Activated naive CD4-positive, alpha-beta T cell treated with anti-CD3 and anti-CD28 coated beads for 36 hours (primary cell): ENCODE measurements at places on chromosomes 7 and 10.

GRCh38 chr10:70916241-70916640 lies 27.9 kb upstream of the PCBD1 start:
- DNase-seq = no peak

DNA sequence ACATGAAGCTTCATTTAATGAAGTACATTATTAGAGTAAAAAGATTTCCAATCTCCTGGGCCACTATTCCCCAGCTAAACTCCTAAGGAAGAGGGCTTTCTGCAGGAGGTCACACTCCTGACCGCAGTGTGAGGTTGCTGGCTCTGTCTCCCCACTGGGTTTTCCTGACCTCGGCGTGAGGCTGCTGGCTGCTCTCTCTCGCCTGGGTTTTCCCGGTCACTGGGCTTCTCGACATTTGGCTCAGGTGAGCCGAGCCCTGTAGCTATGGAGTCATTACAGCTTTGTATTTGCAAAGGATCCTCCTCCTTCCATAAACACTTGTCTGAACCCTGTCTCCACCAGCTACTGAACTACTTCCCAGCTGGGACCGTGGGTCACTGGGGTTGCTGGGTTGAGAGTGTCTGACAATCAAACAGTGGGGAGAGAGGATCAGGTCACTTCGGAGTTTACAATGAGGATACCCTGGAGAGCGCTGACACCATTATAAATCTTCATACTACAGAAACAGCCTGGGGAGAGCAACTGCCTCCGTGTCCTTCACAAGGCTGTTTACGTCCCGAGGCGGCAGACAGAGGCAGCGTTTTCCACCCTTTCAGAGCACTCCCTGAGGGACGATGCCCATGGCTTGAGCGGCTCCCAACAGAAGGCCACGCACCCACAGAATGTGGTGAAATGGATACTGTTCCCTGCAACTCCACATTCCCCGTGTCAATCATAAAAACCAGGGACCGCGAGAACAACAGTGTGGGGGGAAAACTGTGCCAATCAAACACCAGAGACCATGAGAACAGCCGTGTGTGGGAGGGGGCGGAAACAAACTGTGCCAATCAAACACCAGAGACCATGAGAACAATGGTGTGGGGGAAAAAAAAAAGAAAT lies 226.2 kb downstream of the ZMYND11 start:
- no peak for DNase-seq

GRCh38 chr7:8060241-8060640 lies 91.6 kb downstream of the GLCCI1 start:
- no peak for DNase-seq

DNA sequence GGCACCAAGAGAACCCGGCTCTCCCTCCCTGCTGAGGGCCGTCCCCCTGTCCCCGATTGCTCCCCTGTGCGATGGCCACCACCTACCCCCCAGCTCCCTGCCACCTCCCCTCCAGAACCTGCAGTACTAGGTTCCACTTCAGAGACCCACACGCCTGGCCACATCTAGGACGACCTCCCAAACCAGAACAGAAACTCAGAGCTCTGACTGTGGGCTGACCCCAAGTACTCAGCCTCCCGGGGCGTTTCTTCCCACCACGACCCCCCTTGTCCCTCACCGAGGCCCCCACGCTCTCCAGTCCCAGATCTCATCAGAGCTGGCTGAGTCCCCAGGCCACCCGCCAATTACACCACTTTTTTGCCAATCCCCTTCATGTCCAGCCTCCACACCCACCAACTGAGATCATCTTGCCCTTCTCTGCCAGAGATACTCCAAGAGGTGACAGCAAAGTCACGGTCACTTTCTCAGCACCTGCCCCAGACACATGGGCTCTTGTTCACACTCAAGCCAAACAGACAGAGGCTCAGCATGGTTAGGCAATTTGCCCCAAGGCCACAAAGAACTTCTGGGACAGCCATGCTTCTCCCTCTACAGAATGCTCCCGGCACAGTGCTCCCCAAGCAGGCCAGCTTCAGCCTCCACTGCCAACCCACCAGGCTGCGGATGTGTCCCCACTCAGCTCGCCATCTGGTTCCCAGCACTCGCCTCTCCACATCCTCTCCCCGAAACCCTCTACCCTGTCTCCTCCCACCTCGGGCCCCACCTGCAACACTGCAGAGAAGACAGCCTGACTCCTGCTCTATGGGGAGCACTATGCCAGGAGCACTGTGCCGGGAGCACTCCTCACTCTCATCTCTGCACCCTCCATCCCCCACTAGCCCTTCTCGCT lies 4.7 kb downstream of the TMEM120A start:
- DNase-seq = no peak

GRCh38 chr7:134388336-134389019 lies 70.4 kb downstream of the AKR1B1 start:
- no peak for DNase-seq

DNA sequence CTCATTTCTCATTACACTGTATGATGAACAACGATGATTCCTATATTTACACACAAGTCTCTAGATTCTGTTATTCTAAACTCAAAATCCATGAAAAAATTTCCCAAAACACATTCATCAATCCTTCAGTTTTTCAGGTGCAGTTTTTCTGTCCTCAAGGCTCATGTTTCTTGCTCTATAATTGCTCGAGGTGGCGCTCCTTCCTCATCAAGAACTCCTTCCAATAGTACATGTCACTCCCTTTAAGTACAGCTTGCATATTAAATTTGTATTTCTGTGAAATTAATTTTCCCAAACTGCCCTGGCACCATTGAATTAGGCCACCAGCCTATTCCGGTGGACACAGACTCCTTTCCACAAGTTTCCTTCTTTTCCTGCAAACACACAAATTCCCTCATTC lies 188.7 kb upstream of the MINDY3 start:
- DNase-seq = no peak

DNA sequence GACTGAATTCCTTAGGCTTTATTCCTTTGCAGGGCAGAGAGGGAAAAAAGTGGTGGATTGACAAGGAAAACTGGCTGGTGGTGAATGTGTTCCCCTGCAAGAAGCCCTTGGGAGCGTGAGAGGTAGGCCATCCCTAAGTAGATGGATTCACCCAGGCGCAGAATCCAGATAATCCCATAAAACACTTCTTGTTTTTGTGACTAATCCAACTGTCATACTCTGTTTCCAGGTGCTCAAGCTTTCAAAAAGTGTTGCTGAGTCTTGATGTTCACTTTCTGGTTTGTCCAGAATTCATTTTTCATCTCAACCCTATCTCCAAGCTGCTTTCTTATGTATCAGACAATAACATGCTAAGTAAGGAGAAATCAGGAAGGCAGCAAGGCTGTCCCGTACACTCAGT lies 250.8 kb upstream of the HABP2 start:
- no peak for DNase-seq

- no peak for DNase-seq
These were observed 65.7 kb upstream of the ASAH2 start for GRCh38 chr10:50316695-50317648.

- DNase-seq = no peak
These were observed 87.7 kb downstream of the SEM1 start for GRCh38 chr7:96621932-96622331.

DNA sequence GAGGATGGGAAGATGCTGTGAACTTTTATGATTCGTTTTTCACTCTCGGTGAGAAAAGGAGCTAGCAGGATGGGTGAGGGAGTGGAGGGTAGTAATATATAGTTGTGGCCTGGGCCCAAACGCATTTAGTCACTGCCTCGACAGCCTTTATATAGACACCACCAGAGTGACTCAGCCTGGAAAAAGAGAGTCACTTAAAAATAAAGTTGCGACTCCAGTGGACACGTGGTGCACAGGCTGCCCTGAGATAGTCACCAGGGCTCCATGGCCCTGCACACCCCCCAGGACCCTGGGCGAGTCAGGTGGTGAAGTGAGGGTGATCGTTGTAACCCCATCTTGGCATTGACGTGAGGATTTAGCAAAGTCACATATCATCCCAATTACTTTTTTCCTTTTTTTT lies 106.7 kb downstream of the CUX1 start:
- no peak for DNase-seq

DNA sequence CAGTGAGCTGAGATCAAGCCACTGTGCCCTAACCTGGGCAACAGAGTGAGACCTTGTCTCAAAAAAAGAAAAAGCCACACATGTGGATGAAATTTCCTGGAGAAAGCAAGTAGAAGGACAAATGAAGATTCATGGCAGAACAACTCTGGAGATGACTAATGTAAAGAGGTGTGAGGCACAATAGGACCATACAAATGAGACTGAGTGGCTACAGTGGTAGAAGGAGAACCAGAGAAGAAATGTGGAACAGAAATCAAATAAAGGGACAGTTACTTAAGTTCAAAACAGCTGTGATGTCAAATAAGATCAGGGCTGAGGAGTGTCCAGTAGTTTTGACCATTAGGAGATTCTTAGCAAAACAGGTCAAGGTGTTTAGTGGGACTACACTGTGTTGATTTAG lies 130.9 kb upstream of the CDK6 start:
- DNase-seq = no peak

GRCh38 chr7:123190109-123190831 lies 9.5 kb downstream of the SLC13A1 start:
- DNase-seq = peak; percentile 32

DNA sequence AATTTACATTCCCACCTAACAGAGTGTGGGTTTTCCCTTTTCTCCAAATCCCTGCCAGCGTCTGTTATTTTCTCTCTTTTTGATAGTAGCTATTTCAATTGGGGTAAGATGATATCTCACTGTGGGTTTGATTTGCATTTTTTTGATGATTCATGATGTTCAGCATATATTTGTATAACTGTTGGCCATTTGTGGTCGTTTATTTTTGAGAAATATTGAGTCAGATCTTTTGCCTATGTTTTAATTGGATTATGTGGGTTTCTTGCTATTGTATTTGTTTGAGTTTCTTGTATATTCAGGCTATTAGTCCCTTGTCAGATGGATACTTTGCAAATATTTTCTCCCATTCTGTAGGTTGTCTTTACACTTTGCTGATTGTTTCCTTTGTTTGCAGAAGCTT lies 193.8 kb downstream of the ABCA13 start:
- no peak for DNase-seq

- DNase-seq = no peak
These were observed 159.5 kb upstream of the NRP1 start for GRCh38 chr10:33493978-33494377.

DNA sequence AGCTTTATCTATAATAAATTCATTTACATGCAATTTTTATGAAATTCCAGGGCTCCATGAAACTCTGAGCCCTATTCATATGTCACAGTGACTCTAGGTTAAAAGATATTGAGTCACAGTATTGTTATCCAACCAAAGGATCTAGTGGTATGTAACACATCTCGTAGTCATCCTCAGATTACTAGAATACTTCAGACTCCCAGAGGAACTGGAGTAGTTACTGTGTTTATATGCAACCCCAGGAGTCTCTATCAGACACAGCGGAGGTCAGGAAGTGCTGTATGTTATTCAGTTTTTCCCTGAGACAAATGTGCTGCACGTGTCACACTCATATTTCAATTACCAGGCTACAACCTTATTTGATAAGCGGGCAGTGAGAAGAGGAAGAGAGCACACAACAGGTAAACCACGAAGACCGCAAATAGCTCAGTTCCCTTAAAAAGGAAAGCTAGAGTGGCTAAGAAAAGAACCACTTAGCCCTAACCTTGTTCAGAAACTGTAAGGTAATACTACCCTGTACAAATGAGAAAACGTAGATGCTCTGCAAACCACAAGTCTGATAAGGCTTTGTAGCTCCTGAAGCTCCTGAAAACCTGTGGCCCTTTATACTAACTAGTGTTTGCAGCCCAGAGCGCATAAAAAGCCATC lies 114.0 kb upstream of the CNTNAP2 start:
- DNase-seq = no peak

GRCh38 chr7:40700653-40701421 lies 566.0 kb downstream of the SUGCT start:
- DNase-seq = peak; percentile 57

DNA sequence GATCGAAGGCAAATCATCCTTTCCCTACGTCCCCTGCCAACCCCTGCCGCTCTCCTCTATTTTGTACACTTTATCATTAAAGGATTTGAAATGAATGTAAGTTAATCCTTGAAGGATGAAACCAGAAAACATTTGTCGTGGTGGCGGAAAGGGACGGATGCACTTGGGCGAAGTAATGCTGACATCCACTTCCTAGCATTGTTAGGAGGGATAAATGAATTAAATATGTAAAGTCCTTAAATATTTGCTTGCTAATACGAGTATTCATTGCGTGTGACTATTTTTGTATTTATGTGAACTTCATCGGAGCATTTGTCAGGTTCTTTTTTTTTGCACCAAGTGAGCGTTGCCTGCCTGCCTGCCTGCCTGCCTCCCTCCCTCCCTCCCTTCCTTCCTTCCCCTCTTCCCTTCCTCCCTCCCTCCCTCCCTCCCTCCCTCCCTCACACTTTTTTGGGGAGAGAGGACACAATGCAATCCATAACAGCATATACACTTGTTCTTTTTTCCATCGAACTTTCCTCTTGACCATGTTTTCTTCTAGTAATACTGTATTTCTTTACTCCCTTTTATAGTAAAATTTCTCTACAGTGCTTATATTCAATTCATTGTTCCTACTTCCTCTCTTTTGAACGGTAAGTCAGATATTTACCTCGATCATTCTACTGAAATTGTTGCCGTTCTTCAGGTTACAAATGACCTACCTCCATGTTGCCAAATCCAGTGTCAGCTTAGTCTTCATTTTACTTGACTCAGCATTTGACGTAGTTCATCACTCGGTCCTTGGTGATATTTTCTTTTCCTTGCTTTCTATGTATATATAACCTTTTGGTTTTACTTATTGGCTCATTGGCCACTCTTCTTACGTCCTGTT lies 831 bp downstream of the CCDC7 start:
- no peak for DNase-seq

- DNase-seq = no peak
These were observed 70.5 kb downstream of the KLF6 start for GRCh38 chr10:3714531-3714930.

GRCh38 chr7:106175507-106175906 lies 63.4 kb upstream of the SYPL1 start:
- no peak for DNase-seq

GRCh38 chr10:119597405-119598186 lies 832 bp upstream of the TIAL1 start:
- DNase-seq = no peak

GRCh38 chr7:144391823-144392255 lies 11.7 kb downstream of the NOBOX start:
- DNase-seq = peak; percentile 25

GRCh38 chr7:120838281-120838682 lies 19.7 kb downstream of the TSPAN12 start:
- no peak for DNase-seq

- peak; percentile 75 for DNase-seq
These were observed 24.6 kb upstream of the INMT start for GRCh38 chr7:30727061-30727945.

GRCh38 chr10:31460242-31460641 lies 141.2 kb downstream of the ZEB1 start:
- no peak for DNase-seq

DNA sequence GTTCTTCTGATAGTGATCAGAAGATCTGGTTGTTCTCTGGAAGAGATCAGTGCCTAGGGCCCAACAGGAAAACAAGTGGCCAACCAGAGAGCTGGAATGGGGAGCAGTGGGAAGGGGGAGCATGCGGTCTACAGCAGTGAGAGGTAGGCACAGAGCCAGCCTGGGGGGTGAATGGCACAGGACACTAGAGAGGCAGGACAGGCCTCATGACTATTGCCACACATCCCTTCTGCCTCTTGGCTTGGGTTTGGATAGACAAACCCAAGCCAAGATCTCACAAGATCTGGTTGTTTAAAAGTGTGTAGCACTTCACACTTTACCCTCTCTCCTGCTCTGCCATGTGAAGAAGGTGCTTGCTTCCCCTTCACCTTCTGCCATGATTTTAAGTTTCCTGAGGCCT lies 224.4 kb downstream of the ARHGAP12 start:
- DNase-seq = no peak

- DNase-seq = no peak
These were observed 73.6 kb upstream of the RPA3 start for GRCh38 chr7:7792056-7792455.
